ENCODE measurements at places on chromosomes 2 and 18. TPM values are rescaled to one million over a fixed set of nuclear protein-coding genes. Genes with fewer than 3 reads are reported as not detected.

OR6B2 gene
- 0.23 TPM for total RNA-seq

DNA sequence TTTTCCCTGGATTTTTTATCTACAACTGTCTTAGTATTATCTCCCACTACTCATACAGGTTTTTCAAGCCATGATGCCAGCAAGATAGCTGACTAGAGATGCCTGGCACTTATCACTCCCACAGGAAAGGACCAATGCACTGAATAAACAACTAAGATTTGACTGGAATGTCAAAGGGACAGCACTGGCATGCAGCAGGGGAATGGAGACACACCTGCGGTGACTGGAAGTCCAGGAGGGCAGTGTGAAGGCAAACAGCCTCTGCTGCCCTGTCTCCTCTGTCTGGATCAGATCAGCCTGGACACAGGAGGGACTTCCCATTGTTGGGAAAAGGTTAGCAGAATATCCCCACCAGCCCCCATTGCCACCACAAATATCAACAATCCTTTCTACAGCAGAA is 85.1 kb downstream of the TMEM237 start:
- DNase-seq: no peak

- no peak for DNase-seq
Observed at GRCh38 chr18:5972298-5972697, 77.0 kb upstream of the TMEM200C start.

- no peak for DNase-seq
Observed at GRCh38 chr18:76554547-76555222, 59.6 kb upstream of the ZNF516 start.

DNA sequence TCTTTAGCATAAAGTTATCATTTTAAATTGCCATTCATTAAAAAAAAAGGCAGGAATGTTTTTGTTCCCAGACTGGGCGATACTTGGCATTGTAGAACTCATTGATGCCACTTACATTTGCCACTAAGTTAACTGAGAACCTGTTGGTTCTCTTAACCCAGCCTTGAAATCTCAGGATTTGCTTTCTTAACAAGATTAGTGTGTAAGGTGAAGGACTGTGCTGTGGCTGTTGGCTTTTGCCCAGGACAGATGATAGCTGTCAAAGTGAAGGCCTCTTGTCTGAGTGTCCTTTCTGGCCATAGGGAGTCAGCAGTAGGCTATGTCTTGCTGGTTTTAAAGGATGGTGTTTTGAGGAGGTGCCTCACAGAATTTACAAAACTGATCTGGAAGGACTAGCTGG is 2.6 kb downstream of the DPYSL5 start:
- no peak for DNase-seq

ITGA6 gene
- 34.0 TPM for total RNA-seq

LRP1B gene
- total RNA-seq: 1.4 TPM

DNA sequence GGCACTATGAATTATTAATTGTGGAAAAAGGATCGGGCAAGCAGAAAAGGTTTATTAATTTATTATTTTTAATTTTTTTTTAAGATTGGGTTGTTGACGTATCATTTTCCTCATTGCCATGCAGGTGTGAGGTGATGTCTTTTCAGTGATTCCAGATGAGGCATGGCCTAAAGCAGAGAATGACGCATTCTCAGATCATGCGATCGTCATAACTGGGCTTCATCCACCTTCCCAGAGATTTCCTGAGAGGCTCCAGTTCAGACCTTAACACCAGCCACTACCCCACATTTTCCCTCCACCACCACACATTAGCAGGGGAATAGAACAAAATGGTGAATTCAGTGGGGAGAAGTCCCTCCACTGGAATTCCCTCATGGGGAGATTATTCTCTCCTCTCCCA is 518.4 kb upstream of the SPHKAP start:
- DNase-seq: no peak

PDE1A gene
- 21.6 TPM for total RNA-seq
